ENCODE measurements at places on chromosomes 4 and X.

- DNase-seq: no peak
These were observed 36.0 kb upstream of the CBR4 start for GRCh38 chr4:169045862-169046584.

DNA sequence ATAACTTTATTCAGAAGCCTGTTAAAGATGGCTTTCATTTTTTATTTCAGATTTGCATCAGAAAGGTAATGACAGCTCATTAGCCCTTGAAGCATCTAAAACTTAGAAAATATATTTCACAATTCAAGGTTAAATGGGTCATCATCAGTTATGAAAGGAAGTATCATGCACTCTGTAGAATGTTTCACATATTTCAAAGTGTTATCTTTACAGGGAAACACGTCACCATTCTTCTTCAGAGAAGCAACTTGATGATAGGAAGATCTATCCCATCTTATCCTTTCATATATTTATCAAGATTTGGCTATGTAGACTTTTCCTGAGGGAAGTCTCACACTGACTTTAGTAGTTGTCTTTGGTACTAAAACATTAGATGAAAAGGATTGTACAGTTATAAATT is 277.8 kb downstream of the TENM3 start:
- DNase-seq: no peak

DNA sequence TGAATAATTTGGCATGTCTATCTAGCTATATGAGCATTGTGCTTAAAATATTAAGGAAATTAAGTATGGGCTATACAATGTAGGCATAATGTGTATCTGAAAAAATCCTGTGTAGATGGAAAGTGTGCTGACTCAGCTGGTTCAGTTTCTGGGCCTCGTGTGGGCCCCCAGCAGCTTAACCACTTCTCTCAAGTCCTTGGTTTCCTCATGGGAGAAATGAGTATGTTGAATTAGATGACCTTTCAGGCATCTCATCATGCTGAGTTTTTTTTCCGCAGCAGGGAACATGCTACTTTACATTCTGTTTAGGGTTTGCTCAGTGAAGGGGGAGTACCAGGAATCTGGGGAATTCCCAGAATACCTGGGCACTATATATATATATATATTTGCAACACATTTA is 30.5 kb downstream of the RHOH start:
- peak; percentile 65 for DNase-seq

- no peak for DNase-seq
These were observed 61.4 kb downstream of the GBA3 start for GRCh38 chr4:22754116-22754515.

GRCh38 chr4:110357521-110357920 is 118.4 kb upstream of the ENPEP start:
- DNase-seq: no peak

- no peak for DNase-seq
These were observed 158.5 kb upstream of the HCCS start for GRCh38 chrX:10952619-10953018.

DNA sequence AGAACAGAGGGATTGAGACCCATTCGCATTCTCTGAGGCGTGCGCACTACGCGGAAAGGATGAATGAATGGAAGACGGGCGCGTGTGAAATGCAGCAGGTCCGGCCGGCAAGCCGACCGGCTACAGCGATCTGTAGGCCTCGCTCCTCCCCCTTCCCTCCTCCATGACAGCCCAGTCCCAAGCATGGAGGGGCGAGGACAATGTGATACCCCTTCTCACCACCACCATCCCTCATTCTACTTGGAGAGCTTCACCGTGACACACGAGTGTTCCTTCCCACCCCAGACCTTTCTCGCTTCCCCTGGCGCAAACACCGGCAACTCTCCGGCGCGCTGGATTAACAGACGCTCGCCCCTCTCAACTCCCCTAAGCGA is 815 bp downstream of the EIF4E start:
- peak; percentile 59 for DNase-seq

- DNase-seq: no peak
These were observed at the start of gene PARM1 for GRCh38 chr4:74932832-74933561. Gene PARM1 (plus strand): TSS chr4:74933116. CDS start chr4:74933328, 212 bp downstream.

- DNase-seq: no peak
These were observed 114.0 kb downstream of the BCOR start for GRCh38 chrX:39983715-39984114.

DNA sequence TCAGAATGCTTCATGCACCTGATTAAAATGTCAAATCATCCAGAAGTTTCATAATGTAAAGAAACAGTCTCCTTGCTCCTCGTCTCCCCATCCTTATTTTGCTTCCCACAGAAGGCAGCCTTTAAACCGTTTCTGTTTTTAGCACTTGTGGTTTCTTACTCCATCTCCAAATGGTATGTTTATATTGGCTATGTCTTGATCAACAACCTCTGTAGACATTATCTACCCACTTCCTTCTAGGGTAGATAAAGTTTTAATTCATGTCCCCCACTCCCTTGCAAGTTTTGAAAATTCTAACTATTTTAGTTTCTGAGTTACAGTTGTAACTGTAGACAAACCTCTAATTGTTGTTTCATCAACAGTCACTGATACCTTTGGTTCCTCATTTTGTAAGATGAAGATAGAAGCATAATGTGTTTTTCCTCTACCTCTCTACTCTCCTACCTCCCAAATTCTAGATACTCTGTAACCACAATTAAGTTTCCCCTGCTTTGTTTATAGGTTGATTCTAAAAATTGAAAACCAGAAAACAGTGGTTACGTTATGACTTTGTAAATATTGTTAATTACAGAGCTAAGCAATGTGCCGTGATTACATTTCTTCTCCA is 291.7 kb upstream of the GATB start:
- DNase-seq: no peak

DNA sequence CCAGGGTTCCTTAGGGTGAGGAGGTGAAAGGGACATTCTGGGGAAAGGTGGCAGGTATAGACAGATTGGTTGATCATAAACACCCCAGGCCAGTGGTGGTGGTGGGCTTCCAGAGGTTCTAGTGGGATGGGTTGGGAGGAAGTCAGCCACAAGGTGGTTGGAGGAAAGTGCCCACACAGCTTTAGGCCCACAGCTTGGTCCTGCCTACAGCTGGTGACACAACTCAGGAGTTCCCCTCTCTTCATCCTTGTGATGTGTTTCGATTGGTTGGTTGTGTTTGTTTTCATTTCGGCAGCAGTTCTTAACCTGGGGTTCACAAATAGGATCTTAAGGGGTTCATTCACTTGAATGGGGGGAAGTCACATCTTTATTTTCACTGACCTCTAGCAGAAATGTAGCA is 157.0 kb downstream of the TMEM164 start:
- no peak for DNase-seq

GRCh38 chr4:141646969-141647368 is 10.6 kb downstream of the IL15 start:
- no peak for DNase-seq

DNA sequence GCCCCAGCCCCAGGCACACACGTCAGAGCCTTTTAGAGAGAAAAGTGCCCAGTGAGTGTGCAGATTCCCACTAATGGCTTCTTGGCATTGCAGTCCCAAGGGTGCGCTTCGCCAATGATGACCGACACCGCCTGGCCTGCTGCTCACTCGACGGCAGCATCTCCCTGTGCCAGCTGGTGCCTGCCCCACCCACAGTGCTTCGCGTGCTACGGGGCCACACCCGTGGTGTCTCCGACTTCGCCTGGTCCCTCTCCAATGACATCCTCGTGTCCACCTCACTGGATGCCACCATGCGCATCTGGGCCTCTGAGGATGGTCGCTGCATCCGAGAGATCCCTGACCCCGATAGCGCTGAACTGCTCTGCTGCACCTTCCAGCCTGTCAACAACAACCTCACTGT is 2.9 kb downstream of the WDR13 start:
- no peak for DNase-seq

DNA sequence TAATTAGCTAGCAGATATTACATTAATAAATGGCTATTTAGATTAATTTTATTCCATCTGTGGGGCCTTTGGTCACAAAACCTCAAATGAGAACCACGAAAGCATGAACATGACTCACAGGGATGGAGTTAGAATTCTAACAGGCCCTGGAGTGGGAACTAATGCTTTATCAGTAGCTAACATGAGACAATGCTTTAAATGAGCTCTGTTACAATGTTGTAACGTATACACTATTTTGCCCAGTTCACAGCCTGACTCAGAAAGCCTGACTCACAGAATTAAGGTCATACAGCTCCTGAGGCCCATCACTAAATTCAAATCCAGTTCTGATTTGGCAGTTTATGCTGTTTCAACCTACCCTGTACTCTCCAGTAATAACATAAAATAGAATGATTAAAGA is 23.2 kb downstream of the VEGFC start:
- DNase-seq: no peak

- no peak for DNase-seq
These were observed 31.9 kb downstream of the ADRA2C start for GRCh38 chr4:3797831-3798790.

- no peak for DNase-seq
These were observed 54.7 kb downstream of the FAM193A start for GRCh38 chr4:2591189-2591588.

DNA sequence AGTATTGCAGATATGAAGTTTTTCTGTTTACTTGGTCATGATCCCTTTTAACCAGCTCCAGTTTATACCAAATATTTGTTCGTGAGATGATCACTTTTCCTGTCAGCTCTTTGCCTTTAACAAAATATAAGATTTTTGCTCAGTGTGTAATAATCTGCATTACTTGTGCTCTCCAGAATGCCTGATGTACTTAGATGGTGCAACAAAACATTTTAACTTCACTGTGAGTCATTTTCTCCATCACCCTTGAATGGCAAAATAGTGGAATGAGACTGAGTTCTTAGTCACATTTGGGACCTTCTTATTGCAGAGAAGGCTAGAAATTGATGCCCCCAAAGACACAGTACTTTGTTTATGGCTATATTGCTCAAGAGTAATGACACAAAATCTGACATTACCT is 252.0 kb downstream of the FRMPD4 start:
- DNase-seq: no peak

- peak; percentile 33 for DNase-seq
These were observed 5.6 kb upstream of the CT47C1 start for GRCh38 chrX:119067023-119067739.

DNA sequence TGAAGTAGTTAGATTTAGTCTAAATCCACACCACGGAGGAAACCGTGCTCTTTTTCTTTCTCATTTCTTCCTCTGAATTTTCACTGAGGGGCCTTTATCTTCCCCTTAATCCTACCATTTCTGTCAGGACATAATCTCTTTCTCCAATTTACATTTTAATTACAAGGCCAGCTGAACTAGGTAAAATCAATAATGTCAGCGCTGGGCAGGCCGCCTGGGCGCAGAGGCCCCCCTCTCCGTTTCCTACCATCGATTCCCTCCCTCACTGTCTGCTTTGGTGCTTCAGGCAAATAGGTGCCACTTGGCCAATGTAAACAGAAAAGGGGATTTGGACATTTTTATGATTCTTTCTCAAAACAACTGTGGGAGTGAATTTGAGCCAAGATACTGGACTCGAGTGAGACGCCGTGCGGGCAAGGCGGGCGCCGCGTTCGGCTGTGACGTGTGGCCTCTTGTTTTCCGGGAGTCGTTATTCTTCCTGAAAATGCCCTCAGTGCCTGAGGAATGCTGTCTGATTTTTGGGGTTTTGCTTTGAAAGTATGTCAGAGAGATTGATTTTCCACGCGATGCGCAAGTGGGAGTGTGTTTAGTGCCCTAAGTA is 22.6 kb downstream of the UVSSA start:
- no peak for DNase-seq

- no peak for DNase-seq
These were observed 547.0 kb upstream of the LCORL start for GRCh38 chr4:18568600-18568999.

DNA sequence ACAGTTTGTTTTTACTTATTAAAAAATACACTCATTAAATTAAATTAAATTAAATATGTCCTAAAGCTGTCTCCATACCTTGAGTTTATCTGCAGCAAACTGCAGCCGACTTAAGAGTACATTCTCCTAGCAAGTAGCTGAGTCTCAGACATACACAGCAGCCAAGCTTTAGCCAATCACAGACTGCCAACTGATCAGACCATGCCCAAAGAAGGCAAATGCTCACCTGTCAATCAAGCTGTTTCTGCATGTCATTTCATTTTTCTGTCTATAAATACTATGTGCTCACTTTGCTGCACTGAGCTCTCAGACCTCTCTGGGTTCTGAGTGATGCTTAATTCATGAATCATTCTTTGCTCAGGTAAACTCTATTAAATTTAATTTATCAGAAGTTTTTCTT is 280.9 kb upstream of the EPHA5 start:
- DNase-seq: no peak

GRCh38 chr4:25031077-25031621 is 403 bp upstream of the LGI2 start:
- no peak for DNase-seq

Measured in activated CD4-positive, alpha-beta T cell treated with anti-CD3 and anti-CD28 coated beads for 24 hours (primary cell).